ENCODE measurements at places on chromosomes 7 and 10.

GRCh38 chr7:96205665-96206064, 116.2 kb downstream of the SLC25A13 start:
- DNase-seq = no peak

DNA sequence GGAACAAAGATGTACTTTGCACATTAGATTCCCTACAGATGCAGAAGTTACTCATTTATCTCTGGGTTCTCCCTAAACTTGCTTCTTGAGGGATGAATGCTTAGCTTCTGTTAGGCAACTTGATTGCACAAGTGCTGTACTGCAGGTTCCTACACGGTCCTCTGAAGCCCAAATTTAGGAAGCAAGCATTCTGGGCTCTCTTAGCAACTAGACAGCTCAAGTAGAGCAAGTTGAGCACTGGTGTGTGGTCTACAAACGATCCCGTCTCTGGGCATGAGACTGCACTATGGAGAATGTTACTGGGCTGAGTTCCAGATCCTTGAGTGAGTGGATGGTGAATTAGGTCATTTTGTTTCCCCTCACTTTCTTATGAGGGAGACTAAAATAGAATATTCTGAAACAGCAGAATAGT, 14.3 kb downstream of the SEMA3D start:
- DNase-seq = no peak

DNA sequence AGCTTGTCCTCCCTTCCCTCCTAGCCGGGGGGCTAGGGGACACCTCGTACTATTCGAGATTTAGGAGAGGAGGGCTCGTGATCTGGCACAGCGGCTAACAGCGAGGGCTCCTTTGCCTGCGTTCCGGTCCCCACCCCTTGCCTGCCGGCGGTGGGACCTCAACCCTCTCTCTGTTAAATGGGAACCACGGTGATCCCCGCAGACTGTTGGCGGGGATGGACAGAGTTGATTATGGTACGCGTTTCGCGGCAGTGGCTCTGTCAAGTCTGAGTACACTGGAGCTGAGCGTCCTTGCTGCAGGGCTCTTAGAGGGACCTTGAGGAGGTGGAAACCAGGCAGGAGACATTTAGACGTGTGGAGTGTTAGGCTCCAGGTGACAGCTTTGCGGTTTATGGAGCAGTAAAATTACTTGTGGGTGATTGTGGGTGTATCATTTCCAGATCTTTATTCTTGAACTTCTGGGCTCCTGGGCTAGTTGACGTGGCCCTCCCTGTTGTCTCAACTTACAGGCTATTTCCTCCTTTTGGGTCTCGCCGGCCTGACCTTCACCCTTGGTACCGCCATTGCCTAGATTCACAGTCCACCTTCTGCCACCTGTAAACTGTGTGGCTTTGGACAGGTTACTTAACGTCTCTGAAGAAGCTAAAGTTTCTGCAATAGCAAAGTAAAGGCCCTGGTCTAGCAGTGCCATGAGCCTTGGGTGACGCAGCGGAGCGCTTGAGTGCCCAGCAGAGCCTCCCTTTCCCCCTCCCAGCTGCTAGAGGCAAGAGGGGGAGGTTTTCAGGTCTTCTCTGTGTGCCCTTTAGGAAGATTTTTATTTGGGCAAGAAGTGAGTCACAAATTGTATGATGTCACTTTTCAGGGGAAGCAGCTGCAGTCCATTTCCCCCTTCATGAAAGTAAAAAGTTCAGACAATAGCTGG, 739 bp downstream of the CASP7 start:
- peak; percentile 19 for DNase-seq

DNA sequence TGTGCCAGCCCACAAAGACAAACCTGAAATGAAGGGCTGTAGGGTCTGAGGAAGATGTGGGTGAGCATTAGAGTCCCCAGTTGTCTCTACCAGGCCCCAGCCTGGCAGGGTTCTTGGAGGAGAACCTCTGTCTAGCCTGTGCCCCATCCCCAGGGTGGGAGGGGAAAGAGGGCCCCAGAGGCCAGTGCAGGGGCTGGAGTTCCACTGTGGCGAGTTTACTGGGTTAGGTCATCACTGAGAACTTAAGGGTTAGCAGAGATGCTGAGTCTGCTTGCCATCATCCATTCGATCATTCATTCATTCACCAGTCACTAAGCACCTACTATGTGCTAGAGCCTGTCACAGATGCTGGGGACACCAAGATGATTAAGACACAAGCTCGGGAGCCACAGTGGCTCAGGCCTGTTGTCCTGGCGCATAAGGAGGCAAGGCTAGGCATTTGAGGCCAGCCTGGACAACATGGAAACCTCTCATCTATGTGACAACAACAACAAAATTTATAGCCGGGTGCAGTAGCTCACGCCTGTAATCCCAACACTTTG, 2.6 kb downstream of the ANKRD2 start:
- no peak for DNase-seq

- DNase-seq = no peak
Observed at GRCh38 chr10:125871338-125871737, 9.8 kb downstream of the DHX32 start.

DNA sequence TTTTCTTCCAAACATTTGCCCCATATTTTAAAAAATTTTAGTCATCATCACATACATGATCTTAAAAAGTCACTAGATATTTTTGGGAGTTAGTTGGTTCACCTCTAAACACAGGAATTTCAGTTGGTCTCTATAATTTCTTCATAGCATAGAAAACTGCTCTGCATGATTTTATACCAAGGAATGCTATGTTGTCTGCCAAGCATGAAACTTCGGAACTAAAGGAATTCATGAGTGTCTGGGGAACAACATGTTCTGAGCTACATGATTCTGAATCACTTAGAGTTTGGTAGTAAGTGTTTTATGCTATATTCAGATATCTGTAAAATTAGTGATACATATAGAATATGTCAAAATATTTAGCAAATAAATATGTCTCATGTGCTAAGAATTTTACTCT, 957.8 kb downstream of the GATA3 start:
- DNase-seq = no peak

- peak; percentile 86 for DNase-seq
Observed at GRCh38 chr10:63173468-63174232, 40.5 kb downstream of the NRBF2 start.

DNA sequence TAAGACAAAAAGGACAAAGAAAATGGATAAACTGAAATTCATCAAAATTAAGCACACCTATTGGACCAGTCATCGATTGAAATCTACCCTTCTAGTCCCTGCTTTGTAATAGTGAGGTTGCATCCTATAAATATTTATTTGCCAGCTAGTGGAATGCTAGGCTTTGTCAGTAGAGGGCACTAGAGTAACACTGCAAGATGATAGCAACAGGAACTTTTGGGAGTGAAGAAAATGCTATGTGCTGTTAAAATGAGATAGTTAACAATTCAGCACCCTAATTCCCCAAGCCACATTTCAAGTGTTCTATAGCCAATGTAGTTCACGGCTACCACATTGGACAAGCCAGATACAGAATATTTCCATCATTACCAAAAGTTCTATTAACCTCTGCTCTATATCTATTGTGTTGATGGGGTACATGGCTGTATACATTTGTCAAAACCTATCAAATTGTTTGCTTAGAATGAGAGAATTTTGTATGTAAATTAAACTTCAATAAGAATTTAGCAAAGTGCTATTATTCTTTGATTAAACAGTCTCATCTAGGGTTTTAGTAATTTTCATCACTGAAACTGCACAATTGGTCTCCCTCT, 69.8 kb downstream of the LSMEM1 start:
- DNase-seq = no peak

GRCh38 chr10:79350407-79351154, 3.3 kb downstream of the PPIF start:
- DNase-seq = no peak

GRCh38 chr10:110563132-110563531, 4.4 kb upstream of the SMC3 start:
- no peak for DNase-seq

GRCh38 chr10:83917537-83918506, 221.5 kb upstream of the GHITM start:
- no peak for DNase-seq

- DNase-seq = no peak
Observed at GRCh38 chr10:117126034-117126433, 12.0 kb downstream of the VAX1 start.

DNA sequence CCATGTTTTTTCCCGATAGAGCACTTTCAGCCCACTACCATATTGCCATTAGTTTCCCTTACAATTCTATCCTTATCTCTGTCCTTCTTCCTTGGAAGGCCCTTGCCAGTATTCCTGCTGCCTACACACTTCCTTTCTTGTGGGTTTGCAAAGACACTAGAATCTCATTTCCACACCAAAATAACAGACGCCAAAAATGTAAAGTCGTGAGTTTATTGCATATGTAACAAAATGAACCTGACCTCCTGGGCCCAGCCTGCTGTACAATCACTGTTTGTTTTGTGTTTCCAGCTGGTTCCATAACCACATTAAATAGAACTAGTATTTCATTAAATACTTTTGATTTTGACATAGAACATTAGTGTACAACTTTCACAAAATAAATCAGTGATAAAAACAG, 116.7 kb downstream of the SMURF1 start:
- DNase-seq = no peak

DNA sequence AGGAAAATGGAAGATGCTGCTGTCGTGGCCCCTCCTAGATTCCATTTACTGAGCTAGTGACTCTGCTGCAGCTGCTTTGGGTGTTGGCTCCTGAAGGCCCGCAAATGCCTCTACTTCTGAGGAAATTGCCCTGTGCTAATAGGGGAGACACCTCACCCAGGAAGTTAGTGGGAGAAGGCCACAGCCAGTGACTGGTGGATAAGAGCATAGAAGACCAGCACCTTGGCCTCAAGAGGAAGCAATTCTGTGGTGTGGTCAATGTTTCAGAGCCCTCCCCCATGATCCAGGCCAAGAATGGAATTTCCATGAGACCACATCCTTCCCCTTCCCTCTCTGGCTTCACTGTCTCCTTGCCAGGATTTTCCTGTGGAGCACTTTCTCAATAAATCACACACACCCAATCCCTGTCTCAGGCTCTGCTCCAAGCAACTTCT, 25.0 kb upstream of the FZD1 start:
- DNase-seq = no peak

GRCh38 chr7:24472093-24472492, 101.2 kb upstream of the PALS2 start:
- no peak for DNase-seq

DNA sequence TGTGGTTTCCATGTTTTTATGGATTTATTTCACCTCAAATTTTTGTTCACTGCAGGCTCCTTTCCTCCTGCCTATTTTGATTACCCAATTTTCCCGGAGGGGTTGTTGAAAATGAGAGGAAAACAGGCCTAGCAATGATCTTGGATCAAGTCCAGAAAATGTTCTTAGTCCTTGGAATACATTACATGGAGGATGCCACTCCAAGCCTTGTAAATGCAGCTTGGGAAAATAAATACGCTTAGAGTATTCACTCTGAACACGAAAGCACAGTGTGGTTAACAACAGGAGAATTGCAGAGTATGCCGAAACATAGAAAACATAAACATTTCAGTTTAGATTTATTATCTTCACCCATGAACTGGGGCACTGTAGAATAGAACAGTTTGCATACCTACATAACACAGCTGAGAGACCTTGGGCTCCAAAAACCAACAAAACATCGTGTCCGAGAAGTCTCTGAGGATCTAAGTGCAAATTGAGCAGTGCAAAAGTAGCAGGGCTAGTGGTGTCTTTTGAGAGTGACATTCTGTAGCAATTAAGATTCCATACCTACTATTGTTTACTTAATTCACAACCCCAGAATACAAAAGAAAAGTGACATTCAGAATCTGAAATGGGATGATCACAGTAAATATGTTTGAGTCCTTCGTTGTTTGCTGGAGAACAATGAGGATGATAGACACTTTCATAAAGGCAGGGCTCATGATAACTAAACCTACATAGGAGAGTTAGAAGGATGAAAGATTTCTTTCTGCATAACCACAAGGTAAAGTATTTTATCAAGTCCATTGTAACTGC, 7.6 kb upstream of the CD36 start:
- DNase-seq = no peak

DNA sequence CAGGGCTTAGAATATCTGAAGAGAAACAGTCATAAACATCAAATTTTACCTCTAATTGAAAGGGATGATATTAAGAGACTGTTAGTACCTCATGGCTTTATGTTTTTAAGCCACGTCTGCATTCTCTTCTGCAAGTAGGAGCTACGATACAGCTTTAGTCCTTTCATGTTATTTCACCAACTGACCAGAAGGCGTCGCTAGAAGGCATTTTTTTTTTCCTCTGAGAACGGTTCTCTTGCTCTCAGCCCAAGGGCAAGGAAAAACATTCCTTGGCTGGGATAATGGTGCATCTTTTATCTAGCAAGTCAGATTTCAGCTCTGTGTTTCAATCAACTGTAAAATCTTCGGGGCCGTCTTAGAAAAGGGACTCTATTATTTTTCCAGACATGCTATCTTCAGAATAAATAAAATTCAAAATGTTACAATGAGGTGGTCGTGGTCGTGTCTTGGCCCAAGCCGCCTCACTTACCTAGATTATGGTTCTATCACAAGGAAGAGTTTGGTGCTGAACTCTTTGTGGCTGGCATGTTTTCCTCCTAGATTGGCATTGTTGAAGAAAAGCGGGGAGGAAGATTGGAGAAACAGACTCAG, 41.6 kb upstream of the LYZL2 start:
- no peak for DNase-seq

GRCh38 chr7:570801-571070, 51.1 kb upstream of the PDGFA start:
- no peak for DNase-seq

DNA sequence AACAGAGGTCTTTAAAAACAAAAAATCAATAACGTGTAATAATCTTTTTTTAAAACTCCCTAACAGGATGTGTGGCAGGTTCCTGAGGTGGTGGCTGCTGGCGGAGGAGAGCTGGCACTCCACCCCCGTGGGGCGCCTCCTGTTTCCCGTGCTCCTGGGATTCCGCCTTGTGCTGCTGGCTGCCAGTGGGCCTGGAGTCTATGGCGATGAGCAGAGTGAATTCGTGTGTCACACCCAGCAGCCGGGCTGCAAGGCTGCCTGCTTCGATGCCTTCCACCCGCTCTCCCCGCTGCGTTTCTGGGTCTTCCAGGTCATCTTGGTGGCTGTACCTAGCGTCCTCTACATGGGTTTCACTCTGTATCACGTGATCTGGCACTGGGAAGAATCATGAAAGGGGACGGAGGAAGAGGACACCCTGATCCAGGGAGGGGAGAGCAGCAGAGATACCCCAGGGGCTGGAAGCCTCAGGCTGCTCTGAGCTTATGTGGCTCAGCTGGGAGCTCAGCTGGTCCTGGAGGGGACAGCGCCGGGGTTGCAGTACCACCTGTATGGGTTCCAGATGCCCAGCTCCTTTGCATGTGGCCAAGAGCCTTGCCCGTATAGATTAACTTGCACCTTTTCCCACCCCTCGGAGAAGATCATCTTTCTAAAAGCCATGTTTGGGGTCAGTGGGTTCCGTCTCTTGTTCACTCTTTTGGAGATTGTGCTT, 16.7 kb upstream of the AZGP1 start:
- no peak for DNase-seq
